ENCODE measurements at places on chromosomes 2 and 18.

DNA sequence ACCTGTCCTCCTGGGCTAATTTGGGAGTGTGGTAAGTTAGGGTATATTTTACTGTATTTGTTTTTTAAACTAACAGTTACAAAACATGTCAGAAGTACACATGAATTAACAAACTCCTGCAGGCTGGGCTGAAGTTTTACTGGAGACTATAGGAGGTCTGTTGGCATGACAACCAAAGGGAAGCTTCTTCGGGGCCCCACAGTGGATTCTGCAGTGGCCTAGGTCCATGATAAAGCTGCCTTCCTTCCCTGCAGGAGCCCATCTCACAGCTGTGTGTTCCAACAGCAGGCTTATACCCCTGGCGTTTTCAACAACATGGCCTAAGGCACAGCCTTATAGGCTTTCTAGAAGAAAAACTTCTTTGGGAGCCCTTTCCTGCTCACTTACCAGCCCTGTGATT lies 128.0 kb upstream of the SETBP1 start:
- no peak for DNase-seq

DNA sequence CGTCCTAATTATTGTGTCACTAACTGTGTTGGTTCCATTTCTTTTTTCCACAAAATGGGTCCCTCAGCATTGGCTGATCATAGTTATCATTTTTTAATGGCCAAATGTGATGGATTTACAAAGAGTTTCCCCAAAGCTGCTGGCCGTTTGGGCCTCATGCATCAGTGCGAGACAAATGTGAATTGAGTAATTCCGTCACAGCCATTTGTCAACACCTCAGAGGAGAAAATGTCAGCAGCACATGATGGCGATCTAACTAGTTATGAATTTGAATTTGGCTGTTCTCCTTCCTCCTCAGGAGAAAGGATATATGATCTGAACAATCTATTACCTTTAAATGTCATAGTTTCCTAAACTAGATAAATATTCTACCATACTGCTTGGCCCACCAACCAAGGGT lies 54.9 kb upstream of the SP3 start:
- no peak for DNase-seq

DNA sequence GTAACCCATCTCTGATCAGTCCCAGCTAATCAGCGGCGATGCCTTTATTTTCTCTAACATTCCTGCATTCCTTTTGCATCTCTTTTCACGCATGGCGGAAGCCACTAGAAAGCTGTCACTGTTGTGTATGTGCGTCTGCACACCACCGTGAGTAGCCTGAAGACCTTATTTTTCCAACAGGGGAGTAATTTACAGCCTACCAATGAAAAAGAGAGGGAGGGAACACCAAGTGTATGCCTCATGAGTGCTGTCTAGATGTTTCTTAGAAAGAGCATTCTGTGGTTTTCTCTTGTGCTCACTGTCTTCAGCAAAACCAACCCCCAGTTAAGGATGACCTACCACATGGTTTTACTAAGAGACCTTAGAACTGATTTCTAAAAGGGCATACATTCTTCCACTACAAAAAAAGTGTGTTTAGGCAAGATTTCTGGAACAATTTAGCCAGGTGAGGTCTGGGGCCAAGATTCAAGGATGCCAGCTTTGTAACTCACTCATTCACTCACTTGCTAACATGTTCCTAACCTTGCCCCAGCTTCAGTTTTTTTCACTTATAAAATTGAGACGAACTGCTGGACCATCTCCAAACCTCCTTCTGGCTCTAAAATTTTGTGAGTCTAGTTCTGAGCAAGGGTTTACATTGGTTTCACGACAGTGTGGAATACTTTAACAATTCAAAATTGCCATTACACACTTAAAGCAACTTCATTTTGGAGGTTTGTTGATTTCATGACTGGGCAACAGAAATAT lies 51.4 kb downstream of the BCL2 start:
- no peak for DNase-seq

- no peak for DNase-seq
Measured at GRCh38 chr2:99569386-99569785, 79.6 kb upstream of the REV1 start.

DNA sequence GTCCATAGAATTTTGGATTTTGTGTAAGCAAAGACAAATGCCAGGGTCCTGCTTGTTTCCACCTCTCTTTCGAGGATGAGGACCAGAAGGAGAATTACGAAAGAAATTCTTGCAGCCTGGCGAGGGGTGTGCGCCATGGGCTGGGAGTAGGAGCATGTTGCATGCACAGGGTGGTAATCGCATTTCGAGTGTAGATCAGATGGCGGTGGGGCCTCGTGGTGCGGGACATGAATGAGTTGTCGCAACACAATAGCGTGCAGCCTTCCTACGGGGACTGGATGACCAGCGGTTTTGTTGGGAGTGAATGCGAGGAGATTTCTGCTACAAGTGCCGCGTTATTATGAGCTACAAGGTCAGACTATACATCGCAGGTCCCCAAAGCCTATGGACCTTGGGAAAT lies 4.2 kb upstream of the EN1 start:
- no peak for DNase-seq

DNA sequence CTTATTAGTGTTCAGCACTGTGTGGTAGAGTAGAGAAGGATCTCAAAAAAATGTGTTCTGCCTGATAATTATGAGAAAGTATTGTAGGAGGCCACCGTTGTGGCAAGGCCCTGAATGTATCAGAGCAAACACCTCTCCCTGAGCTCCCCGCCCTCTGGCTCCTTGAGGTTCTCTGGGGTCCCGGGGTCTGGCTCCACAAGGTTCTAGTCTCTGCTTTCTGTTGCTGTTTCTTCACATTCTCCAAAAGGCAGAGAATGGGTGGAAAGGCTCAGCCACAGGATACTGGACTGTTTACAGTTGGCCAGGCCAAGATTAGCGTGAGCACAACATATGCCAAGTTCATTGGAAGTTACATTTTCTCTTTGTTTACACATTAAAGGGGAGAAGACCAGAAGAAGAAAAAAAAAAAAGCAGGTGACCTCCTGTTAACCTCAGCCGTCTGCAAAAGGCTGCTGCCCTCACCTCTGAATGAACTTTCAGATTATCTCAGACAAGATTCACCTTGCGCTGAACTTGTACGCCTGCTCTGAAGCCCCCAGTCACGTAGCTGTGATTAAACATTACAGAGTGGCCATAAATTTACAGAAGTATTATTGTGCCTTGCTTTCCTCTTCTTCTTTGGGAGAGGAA lies 56.6 kb upstream of the CYP26B1 start:
- DNase-seq = no peak

- no peak for DNase-seq
Measured at GRCh38 chr2:177245010-177245422, 19.5 kb downstream of the NFE2L2 start.

DNA sequence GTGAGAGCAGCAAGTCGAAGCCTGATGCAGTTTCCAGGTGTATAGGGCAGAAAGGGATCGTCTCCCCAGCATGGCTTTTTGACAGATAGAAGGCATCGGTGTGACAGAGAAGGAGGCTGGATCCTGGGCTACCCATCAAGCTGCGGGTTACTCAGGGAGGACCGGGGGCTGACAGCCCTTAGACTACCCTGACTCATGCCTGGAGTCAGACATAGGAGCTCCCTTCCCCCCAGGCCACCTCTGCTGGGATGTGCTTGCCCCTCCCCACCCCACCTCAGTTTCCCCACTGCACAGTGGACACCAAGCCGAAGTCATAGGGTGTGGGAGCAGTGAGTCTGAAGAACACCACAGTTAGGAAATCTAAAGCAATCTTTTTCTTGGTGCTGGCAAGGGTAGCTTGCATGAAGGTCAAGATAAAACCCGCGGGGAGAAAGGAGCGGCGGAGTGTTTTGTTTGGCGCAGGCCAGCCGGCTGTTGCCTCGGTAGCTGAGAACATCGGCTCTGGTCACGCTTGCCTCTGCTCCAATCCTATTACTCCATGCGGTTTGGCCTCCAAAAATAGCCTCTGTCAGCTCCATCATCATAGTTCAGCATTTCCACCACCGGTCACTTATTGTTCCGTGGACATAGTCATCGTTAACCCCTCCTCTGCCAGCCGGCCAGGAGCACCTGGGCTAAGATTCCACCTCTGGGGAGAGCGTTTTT lies 169.2 kb upstream of the GLI2 start:
- no peak for DNase-seq

GRCh38 chr2:27756544-27757498 lies 14.7 kb upstream of the MRPL33 start:
- DNase-seq = no peak

DNA sequence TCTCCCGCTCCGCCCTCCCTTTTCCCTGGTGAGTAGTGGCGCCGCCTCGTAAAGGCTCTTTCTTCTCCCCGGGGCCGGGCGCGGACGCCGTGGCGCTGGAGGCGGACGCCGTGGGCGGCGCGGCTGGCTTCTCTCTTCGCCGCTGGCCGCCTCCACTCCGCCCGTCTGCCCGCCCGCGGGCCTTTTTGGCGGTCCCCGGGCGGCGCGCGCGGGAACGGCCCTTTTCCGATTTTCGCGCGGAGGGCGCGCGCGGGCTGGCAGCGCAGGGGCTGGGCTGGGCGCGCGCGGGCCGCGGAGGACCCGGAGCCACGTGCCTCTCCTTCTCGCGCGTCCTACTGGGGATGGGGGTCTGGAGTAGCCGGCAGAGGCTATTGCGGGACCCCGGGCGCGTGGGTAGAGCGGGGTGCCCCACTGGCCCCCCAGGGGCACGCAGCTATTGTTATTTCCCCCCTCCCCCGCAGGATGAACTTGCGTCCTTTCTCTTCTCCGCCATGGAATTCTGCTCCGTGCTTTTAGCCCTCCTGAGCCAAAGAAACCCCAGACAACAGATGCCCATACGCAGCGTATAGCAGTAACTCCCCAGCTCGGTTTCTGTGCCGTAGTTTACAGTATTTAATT lies 472 bp downstream of the SLC20A1 start:
- DNase-seq = peak; percentile 48

GRCh38 chr2:11368059-11368572 lies 23.7 kb upstream of the ROCK2 start:
- DNase-seq = no peak

- DNase-seq = no peak
Measured at GRCh38 chr18:57084331-57085271, 62.3 kb upstream of the BOD1L2 start.

- no peak for DNase-seq
Measured at GRCh38 chr18:6835345-6835744, 105.8 kb downstream of the ARHGAP28 start.

DNA sequence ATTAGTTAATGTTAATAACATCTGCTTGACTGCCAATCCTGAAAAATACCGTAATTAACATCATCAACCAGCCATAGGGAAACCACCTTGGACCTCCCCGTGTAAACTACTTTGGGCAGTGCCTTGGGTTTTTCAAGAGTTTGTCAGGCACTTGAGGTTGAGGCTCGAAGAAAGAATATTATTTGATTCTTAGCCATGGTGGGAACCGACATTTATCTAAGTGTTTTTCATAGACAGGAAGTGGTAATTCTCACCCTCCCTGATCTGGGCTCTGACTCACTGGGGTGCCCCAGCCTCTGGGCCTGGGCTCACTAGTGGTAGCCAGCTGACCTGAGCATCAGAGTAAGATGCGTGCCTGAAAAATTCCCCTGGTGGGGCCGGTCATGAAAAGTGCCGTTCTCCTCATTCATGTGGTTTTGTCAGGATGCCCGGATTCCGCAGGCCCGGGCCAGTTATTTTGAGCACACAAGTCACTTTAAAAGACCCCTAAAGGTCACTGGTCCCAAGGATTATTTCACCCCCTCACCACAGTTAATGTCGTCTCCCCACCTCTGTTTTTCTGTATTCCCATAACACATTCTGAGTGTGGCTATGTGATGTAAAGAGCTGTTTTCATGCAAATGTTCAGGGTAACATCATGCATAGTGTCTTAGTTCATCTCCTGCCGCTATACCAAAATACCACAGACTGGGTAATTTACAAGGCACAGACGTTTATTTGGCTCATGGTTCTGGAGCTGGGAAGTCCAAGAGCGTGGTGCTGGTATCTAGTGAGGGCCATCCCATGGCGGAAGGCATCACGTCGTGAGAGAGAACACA lies 21.6 kb upstream of the SPATA3 start:
- DNase-seq = no peak

- peak; percentile 10 for DNase-seq
Measured at GRCh38 chr2:155689791-155690190, 642.7 kb downstream of the NR4A2 start.

DNA sequence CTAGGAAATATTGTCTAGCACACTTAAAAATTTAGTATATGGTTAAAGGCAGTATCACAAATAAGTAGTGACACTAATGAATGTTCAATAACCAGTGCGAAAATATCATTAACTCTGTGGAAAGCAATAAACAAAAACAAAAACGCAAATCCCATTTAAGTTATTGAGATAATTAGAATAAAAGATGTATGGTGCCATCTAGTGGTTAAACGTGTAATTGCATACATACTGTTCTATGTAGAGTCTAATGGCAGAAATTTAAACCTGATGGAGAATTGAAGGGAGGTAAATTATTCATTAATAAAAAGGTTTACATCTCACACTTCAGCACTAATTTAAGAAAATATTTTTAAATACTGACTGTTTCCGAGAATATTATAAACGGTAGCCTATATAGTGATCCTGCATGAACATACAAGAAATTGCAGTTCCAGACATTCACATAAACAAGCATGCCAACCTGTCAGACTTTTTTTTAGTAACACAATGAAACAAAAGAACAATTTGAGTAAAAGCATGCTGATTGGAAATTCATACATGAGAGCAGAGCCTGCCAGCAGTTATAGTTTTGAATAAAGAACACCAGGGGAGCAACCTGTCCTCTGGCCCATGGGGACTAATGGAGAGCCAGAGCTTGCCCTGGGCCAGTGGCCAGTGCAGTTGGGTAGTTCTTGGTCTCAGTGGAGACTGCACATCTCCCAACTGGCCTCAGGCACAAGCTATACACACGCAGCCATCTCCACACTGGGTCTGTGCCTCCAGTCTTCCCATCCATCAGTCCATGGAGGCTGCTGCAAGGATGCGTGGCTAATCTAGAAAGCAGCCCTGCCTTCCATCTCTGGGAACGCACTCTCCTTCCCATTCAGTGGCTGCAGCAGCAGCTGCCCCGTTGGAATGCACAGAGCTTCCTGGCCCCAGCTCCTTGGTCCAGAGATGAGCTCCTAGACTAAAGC lies 28.0 kb downstream of the GCG start:
- DNase-seq = no peak

GRCh38 chr2:180061546-180061945 lies 54.4 kb upstream of the CWC22 start:
- no peak for DNase-seq

- no peak for DNase-seq
Measured at GRCh38 chr2:6148882-6149281, 456.7 kb downstream of the SOX11 start.
